PC-9 (cell line): ENCODE measurements at places on chromosomes 3 and 15. TPM values are rescaled to one million over a fixed set of nuclear protein-coding genes. Genes with fewer than 3 reads are reported as not detected.

GRCh38 chr15:60520013-60520824 is 41.3 kb upstream of the ICE2 start:
- H3K27me3 ChIP-seq: no peaks in the 10 kb centered on the region
- H3K4me1 ChIP-seq: peaks cover 33% of the 10 kb centered on the region
- DNase-seq: peak; percentile 46

GRCh38 chr3:30469133-30469532 is 137.3 kb upstream of the TGFBR2 start:
- no peak overlapping the region for H3K27ac ChIP-seq
- no peak overlapping the region for H3K4me3 ChIP-seq
- DNase-seq: no peak
- no peaks in the 10 kb centered on the region for H3K4me1 ChIP-seq
- H3K36me3 ChIP-seq: no peaks in the 10 kb centered on the region

DNA sequence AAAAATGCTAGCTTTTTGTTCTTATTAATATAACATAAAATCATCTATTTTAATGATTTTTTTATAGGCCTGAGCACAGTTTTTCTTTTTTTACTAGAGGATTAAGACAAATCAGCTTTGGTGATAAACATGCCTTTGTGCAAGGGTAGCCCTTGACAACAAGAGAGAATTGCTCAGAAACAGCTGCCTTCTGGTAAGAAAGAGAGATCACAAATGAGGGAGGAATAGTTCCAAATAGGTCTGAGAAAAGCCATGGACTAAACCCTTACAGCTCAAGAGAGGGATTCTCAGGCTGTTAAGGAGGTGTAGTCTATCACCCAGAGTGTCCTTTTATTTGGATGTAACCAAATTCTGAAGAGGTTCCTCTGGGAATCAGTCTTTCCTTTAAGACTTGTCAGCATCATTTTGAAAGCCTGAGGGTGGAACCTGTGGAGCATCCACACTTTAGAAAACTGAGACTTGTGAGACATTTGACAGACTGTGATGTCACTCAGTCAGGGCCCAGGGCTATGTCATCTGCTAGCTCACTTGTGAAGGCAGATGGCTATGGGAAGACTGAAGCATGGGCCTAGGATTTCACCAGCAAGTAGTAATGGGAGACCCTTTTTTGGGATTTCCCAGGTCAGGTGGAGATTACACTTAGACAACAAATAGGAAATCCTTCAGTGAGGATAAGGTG is 102.9 kb upstream of the KCNAB1 start:
- no peaks in the 10 kb centered on the region for H3K4me1 ChIP-seq

DNA sequence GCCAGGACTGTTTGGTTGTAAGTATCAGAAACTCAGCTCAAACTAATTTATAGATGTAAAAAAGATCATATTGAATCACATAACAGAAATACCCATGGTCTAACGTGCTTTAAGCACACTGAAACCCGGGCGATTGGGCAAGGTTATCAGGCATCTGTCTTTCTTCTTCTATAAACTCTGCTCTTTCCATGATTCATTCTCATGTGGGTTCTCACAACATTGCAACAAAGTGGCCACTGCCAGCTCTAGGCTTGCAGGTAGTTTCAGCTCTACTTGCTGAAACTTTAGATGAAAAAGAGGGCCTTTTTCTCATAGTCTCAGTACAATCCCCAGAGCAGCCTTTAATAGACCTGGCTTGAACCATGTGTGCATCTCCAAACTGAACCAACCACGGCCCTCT is 456.1 kb downstream of the MFSD1 start:
- no peak for DNase-seq
- no peaks in the 10 kb centered on the region for H3K27me3 ChIP-seq
- H3K4me3 ChIP-seq: no peak overlapping the region
- H3K36me3 ChIP-seq: no peaks in the 10 kb centered on the region
- H3K27ac ChIP-seq: no peak overlapping the region
- no peaks in the 10 kb centered on the region for H3K4me1 ChIP-seq

CEP152 gene
- 19.2 and 24.6 TPM in 2 replicates for total RNA-seq

SCN5A gene
- 3.0 and 4.7 TPM in 2 replicates for total RNA-seq
